Cerebellum (tissue), 4 donors: ENCODE measurements at places on chromosomes 3 and 15.

- no peak for DNase-seq
Observed at GRCh38 chr15:71654720-71655174, 155.6 kb upstream of the NR2E3 start.

DNA sequence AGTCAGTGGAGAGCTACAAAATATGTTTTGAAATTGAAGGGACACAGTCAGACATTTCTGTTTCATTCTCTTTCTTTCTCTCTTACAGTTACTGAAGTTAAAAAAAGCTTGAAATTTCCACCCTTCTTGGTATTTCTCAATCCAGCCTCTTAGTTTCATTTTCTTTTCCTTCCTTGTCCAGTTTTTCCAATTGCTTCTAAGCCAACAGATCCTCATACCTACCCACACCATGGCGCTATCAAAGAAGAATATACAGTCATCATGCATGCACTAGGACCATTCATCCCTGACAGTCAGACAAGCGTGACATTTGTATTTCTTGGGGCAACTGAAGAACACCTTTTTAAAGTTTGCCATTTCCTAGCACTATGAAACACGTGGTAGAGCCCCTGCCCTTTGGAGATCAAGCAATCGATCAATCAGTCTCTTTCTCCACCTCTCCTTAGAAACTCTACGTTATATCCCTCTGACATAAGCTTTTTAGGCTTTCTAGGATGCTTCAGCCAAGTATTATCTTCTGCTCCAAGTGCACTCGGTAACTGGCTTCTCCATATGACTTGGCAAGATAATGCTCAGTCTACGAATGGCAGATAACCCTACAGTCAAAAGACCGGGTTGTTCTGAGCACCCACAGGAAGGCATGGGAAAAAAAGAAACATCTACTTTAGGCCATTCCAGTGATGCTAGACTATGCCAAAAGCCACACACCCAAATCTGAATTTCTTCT, 65.4 kb downstream of the FBN1 start:
- DNase-seq = no peak

DNA sequence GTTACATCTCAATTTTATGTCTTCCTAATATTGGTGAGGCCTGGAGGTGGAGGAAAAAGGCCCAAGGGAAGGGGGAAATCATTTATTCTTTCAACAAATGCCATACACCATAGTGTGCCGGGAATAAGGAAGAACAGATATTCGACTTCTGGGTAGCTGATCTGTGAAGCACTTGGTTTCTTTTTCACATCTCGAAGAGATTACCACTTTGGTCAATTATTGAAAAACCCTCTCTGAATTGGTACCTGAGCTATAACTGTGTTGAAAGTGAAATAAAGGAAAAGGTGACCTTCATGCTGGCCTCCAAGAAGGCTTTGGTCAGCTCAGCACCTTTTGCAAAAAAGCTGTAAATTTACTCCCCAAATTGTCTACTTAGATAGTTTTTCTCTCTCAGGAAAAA, 14.2 kb upstream of the MB21D2 start:
- DNase-seq = no peak

- no peak for DNase-seq
Observed at GRCh38 chr3:50167841-50168209, 12.7 kb downstream of the SEMA3F start.

GRCh38 chr3:49609314-49609713, 55.0 kb downstream of the BSN start:
- peak; percentile 54 for DNase-seq

DNA sequence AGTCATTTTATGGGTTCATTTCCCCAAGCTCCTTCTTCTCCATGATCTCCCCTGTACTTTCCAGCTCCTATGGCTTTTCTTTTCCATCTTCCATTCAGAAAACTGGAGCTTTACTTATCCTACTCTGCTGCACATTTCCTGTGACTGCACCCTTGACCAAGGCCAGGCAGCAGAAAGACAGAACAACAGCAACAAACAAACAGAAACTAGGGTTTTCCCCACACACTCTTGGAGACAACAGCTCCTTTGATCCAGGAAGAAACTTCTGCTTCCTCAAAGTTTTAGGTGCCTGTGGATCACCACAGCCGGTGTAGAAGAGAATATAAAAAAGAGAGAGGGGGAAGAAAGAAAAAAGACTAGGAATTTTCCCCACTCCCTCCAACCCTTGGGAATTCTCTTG, 342.3 kb upstream of the CFAP20DC start:
- no peak for DNase-seq

DNA sequence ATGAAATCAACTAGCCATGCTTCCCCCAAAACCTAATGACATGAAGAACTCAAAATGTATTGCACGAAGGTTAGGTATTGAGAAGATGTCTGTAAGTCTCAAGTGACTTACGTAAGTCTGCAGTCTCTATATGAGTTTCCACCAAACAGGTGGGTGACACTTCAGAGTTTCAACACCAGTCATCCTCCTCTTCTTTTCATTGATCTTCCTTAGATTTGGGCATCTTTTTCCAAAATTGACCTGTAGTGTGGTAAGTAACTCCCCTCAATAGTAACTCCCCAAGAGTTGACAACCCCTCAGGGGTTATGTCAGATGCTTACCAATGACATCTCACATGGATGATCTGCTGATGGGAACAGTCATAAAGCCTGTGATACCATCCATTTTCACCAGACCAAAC, 46.1 kb downstream of the GPR176 start:
- no peak for DNase-seq

- no peak for DNase-seq
Observed at GRCh38 chr3:197137751-197138150, 108.1 kb upstream of the MELTF start.

DNA sequence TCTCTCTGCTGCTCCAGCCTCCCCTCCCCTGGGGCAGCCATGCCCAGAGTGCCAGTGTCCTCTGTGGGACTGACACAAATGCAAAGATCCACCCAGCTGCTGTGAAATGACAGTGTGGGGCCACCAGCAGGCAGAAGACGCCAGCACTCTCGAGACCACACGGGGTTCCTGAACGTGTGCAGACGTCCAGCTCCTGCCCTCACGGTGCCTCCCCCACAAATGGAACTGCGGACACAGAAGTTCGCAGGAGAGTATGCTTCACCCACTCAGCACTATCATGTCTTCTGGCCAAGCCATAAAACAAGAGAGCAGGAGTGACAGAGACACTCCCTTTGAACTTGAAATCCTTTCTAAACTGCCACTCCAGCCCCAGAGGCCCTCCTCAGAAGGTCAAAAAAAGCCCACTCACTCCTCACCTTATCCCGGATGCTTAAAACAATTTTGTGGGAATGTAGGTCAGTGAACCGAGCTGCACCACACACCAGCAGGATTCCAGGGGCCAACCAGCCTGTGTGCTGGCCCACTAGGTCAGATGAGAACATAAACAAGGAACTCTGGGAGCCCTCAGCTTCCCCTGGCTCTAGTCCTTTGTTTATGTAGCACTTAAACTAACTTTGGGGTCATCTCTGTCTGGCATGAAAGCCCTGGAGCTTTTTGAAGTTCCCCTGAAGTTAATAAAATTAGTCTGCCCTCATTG, 112.6 kb downstream of the DNAJB8 start:
- DNase-seq = no peak

DNA sequence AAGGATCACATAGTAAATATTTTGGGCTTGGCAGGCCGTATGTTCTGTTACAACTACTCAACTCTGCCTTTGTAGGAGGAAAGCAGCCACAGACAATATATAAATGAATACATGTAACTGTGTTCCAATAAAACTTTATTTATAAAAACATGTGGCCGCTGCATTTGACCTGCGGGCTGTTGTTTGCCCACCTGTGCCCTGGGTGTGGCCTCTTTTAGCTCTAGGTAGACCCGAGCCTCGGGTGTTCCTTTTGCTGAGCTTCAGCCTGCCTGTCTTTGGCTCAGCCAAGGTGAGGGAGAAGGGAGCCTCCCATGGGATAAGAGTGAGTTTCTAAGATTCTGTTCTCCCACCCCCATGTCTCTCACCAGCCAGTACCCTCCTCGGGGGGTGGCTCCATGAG, 5.6 kb downstream of the FAM3D start:
- no peak for DNase-seq

GRCh38 chr3:33919312-33920120, 121.1 kb downstream of the PDCD6IP start:
- no peak for DNase-seq

DNA sequence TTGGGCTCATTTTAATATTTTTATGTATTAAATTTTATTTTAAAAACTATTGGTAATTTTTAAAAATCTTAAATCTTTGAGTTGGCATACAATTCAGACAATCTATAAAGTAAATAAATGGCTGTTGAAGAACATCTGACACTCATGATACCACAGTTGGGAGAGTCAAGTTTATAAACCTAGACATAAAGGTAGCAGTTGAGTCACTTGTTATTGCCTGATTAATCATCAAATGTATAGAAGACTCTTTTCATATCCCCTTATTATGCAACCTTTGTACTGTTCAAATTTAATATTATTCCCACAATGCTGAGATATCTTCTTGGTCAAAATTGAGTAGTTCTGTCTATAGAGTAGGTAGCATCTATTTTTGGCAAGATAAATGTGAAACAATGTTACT, 19.6 kb downstream of the PAQR9 start:
- DNase-seq = no peak

DNA sequence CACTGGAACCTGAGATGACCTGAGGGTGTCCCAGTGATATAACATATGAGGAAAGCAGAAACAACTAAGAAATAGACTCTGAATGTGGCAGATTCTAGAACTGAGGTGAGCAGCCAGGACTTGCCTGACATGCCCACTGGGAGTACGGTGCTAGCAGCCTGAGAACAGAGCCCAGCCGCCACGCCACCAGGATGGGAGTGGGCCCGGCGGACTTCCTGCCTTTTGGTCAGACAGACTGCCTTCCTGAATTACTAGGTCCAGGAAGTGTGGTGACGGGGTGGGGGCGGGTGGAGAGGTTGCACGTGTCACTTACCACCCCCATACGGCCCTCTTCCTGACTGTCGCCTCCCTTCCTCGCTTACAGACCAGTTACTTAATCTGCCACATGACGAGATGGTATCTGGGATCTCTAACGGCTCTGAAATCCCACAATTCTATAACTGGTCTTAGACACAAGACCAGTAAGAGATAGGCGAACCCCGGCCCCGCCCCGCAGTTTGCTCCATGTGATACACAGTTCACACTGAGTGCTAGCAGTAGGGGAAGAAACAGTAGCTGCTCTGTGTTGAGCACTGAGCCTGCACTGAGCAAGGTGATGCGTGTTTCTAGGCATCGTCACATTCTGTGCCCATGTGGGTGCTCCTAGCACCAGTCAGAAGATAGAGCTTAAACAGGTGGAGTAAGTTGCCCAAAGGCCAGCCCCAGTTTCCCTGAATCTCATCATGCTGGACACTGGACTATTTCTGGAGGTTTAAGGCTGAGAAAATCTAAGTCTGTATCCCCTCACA, 95.7 kb downstream of the CPN2 start:
- no peak for DNase-seq

GRCh38 chr3:161822291-161822690, 325.7 kb downstream of the OTOL1 start:
- DNase-seq = no peak

DNA sequence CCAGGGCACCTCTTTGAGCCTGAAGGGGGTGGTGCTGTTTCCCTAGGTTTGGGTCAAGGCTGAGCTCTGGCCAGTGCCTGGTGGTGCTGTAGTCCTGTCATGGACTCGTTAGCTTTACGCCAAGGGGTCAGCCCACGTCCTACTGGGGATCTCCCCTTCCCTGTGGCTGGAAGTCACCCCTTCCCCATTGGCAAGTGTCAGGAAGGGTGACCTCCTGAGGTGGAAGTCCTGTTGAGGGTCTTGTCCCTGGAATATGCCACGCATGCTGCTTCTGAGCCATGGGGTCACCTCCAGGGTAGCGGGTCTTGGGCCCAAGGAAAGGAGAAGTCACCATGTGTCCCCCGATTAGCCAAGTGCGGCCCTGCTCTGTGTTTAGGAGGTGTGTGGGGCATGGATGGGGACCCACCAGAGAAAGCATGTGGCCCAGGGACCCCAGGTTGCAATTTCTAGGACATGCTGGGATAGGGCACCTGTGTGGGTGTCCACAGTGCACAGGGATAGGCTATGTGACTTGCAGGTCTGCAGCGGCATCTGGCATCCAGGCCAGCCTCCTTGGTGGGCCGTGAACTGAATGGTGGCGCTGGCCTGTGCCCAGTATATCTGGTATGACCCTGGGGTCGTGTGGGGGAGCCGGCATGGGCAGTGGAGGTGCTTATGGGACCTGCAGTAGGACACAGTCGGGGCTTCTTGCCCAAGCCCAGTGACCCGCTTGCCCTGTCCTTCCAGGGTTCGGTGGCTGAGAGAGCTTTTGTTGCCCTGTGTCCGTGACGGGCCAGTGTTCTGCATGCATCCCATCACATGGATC, 226.7 kb downstream of the SNRPN start:
- DNase-seq = no peak

DNA sequence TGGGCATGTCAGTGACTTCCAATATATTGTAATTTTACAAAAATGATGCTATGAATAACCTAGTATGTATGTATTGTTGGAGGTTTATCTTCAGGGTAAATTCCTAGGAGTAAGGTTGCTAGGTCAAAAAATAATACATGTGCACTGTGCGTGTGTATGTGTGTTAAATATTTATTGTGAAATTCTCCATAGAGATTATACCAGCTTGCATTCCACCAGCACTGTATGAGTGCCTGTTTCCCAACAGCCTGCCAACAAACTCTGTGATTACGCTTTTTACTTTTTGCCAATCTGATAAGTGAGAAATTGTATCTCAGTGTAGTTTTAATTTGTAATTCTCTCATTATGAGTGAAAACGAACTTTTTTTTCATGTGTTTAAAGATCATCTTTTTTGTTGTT, 12.6 kb upstream of the IGF2BP2 start:
- no peak for DNase-seq

- DNase-seq = no peak
Observed at GRCh38 chr15:40235201-40235885, 3.5 kb upstream of the PAK6 start.

GRCh38 chr3:5304789-5305683, 117.5 kb downstream of the EDEM1 start:
- DNase-seq = no peak

- DNase-seq = no peak
Observed at GRCh38 chr15:68220489-68220888, 9.0 kb downstream of the CLN6 start.

GRCh38 chr15:96353416-96353929, 23.0 kb downstream of the NR2F2 start:
- DNase-seq = no peak

DNA sequence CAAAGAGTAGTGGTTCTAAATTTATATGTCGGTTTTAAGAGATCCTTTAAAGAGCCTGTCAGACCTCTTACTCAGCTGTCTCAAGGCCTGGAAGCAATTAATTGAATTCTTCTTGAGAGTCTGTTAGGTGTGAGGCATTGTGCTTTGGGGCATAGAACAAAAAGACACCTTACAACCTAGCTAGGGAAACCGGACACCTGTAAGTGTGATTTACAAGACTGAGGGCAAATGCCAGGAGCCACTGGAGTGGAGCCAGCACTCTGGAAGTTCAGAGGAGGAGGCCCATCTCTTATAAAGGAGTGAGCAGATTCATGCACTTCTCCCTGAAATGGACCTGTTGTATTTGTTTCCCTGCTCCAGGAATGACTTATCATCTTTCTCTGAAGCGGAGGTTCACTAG, 97.7 kb upstream of the NUDT16 start:
- DNase-seq = no peak

DNA sequence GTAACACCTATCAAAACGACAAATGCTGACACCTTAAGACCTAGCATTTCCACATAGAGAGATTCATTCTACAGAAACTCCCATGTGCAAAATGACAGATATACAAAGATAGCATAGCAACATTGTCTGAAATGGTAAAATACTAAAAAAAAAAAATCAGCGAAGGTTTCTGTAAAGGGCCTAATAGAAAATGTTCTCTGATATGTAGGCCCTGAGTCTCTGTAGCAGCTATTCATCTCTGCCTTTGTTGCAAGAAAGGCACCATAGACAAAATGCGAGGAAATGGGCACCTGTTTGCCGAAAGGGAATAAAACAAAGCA, 631 bp upstream of the MFGE8 start:
- DNase-seq = no peak
